Vein endothelial cell (primary cell): ENCODE measurements at places on chromosomes 5 and 9. TPM values are rescaled to one million over a fixed set of nuclear protein-coding genes. Genes with fewer than 3 reads are reported as not detected.

Gene LPCAT1
- 41.5 and 44.0 TPM in 2 replicates for total RNA-seq

Gene NR4A3
- under 0.01 and 0.19 TPM in 2 replicates for total RNA-seq

Gene PDCD1LG2
- 7.6 and 11.4 TPM in 2 replicates for total RNA-seq

Gene GADD45G
- not detected in 2 replicates for total RNA-seq

Gene ITGA1
- total RNA-seq: 13.7 and 22.7 TPM in 2 replicates

Gene CDKN2B-AS1
- total RNA-seq: 4.2 TPM in 2 replicates

Gene CCL28
- total RNA-seq: 2.3 and 2.7 TPM in 2 replicates

Gene KIF3A
- 7.5 and 9.1 TPM in 2 replicates for total RNA-seq

Gene GMCL2
- total RNA-seq: under 0.01 TPM in 1 of 2 replicates, not detected in the other

Gene CDC20B
- total RNA-seq: under 0.01 and 0.19 TPM in 2 replicates

Gene GLDC
- total RNA-seq: 6.9 and 10.9 TPM in 2 replicates

Gene BRIX1
- total RNA-seq: 25.2 and 34.5 TPM in 2 replicates

Gene NOXA1
- 1.9 and 2.0 TPM in 2 replicates for total RNA-seq

Gene IRGM
- total RNA-seq: not detected in 2 replicates

Gene F2RL1
- 126 and 135 TPM in 2 replicates for total RNA-seq

Gene CATSPER3
- under 0.01 TPM in 1 of 2 replicates, not detected in the other for total RNA-seq

Gene PPP2R2B
- not detected in 2 replicates for total RNA-seq

Gene PRSS3
- total RNA-seq: 7.8 and 14.1 TPM in 2 replicates

Gene VCAN
- total RNA-seq: 10.4 and 26.8 TPM in 2 replicates

Gene SLC6A3
- not detected in 2 replicates for total RNA-seq

Gene CARTPT
- total RNA-seq: not detected in 2 replicates

Gene PIP5KL1
- total RNA-seq: 0.29 and 0.65 TPM in 2 replicates

Gene ACOT12
- not detected in 2 replicates for total RNA-seq

Gene C1QTNF3
- 0.65 and 2.1 TPM in 2 replicates for total RNA-seq

Gene PTAR1
- total RNA-seq: 73.2 and 79.5 TPM in 2 replicates

Gene TRIP13
- total RNA-seq: 25.2 and 35.3 TPM in 2 replicates

Gene FKTN
- total RNA-seq: 24.5 and 29.7 TPM in 2 replicates

Gene IFNB1
- total RNA-seq: not detected in 2 replicates

Gene CDC25C
- total RNA-seq: 4.2 and 7.9 TPM in 2 replicates

Gene GABRA1
- not detected in 2 replicates for total RNA-seq
